ENCODE measurements at places on chromosomes 7 and 10.

- DNase-seq: no peak
Observed at GRCh38 chr10:124647421-124648130, 96.6 kb downstream of the FAM53B start.

- no peak for DNase-seq
Observed at GRCh38 chr7:110204527-110204926, 886.4 kb upstream of the LRRN3 start.

DNA sequence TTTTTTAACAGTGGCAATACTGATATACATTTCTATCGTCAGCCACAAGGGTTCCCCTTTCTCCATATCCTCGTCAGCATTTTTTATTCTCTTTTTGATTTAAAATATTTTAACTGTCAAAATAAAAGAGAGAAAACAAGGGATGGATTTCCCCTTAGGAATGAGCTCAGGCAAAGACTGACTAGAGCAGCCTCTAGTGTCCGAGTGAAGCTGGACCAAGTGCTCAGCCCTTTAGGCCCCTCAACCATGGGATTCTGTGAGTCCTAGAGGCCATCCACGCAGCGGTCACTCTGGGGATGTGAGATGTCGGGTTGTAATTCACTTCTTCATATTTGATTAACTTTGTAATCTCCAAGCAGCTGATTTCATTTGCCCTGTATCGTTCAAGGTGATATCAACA is 137.4 kb upstream of the RNF32 start:
- DNase-seq: no peak

GRCh38 chr7:122883049-122883680 is 3.1 kb downstream of the CADPS2 start:
- no peak for DNase-seq

- no peak for DNase-seq
Observed at GRCh38 chr7:72334066-72334465, 78.1 kb downstream of the CALN1 start.

- no peak for DNase-seq
Observed at GRCh38 chr10:98170249-98171117, 36.0 kb downstream of the R3HCC1L start.

DNA sequence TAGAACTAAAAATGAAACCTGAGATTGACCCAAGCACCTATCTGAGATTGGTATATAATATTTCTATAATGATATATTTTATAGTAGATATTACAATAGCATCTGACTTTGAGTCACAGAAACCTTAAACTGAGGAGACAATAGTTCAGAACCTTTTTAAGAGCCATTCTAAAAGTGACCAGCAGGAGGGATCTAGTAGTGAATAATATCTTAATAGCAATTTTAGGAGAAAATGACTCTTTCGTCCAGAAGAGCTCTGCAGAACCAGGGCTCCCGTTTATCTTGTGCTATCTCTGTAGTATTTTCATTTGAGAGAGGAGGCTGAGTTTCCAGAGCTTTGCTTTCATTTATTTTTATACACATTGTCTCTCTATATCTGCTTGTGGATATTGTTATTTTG is 68.1 kb downstream of the PODXL start:
- DNase-seq: no peak

DNA sequence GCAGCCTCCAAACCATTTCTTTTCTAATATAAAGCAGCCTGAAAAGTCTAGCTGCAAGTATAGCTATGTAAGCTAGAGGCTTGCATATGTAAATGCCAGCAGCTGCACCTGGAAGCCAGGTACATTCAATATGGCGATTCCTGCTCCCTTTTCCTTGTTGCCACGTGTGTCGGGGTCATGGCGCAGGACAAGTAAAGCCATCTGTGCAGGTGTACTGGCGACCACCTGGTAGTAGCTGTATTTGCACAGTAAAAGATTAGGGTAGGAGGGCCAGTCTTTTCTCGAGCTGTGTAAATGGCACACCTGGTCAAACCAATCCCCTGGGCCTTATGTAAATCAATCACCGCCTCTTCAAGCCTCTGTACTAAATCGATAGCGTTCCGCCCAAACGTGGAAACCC is 484.5 kb downstream of the MAGI2 start:
- no peak for DNase-seq

- DNase-seq: no peak
Observed at GRCh38 chr10:52986125-52986524, 213.5 kb upstream of the MBL2 start.

DNA sequence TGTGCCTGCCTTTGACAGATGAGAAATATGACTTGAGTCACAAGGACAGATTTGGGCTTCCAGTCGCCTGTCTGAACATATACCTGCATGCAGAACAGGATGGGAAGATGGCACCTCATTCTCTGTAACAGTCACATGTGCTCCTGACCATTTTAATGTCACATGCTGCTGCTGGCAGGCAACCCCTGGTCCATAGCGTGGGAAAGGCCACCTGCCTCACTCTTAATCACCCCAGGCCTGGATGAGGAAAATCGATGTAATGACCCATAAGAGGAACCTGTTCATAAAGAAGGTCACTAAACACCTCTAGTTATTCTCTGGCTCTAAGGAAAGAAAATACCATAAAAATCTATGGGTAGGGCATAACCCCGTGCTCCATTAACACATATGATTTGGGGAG is 110.2 kb downstream of the GFRA1 start:
- DNase-seq: no peak

DNA sequence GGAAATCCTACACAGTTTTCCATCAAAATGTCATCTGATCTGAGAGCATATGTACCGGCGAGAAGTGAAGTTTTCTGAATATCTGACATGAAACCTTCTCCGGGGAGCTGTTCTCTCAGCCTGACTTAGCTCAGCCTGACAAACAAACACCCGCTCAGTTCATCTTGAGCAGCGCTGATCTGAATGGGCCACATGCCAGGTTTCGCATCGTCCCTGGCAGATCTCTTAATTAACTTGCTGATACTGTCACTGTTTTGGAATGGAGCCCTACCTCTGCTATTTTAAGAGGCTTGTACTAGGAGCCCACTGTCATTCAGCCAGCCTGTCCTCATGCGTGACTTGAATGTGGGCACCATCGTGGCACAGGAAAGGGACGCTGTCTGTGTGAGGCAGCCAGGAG is 109.2 kb downstream of the STRA8 start:
- DNase-seq: no peak

Data from left renal pelvis (tissue), 4 donors.